ENCODE measurements at places on chromosomes 4 and X.

- DNase-seq = no peak
These were observed 537.9 kb upstream of the LCORL start for GRCh38 chr4:18559492-18559891.

DNA sequence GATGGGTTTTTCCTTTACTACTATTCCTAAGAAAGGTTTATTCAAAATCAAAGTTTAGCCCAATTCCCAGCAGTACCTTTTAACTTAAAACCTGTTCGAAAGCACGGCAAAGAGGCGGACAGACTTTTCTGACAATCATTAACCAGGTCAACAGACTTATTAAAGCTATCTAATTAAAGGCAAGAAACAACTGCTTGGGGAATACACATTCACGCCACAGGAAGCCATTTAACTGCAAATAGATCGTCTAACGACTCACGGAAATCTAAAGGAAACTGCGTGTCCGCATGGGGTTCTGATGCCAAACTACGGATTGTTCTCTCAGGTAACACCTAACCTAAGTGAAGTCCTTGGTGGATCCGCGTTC is 663 bp upstream of the USP53 start:
- no peak for DNase-seq

DNA sequence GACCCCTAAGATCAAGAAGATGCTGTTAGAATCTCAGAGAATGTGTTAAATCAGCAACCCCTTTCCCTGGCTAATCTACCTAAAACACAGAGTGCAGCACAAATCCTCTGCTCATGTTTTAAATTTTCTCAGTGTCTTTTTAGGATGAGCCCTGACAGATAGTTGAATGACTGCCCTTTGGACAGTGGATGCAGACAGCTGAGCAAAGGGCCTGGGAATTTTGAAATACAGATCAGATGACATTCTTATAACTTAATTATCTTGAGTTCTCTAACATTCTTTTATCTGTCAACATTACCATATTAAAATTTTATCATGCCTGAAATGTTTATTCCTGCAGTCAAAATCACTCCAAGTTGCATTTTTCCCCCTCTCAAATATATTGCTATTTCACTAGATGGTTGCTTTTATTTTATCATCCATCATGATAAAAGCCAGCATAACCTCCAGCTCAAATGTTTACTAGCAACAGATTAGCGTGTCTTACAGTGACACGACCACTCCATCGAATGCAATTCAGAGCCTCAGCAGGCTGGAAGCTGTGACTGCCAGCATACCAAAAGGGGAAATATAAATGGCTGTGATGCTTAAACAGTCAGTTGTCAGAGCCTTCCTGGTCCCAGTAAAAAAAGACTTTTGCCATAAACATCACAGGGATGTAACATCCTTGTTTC is 22.8 kb upstream of the ARHGAP24 start:
- DNase-seq = no peak

DNA sequence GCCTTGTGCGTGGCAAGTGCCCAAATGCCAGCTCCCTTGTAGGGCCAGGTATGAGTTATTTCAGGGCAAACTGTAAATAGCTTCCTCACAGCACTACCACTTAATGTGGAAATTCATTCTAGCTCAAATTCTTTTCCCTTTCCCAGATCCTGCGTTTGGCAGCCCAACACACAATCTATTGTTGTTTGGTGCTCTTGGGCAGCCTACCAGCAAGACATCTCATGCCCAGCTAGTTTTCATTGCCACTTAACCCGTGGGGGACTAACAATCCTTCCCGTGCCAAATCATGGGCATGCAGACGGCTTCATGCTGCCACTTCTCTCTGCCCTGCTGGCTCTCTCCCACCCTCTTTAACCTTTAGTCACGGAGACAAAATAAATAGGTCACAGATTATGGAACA is 454.2 kb downstream of the GRIA2 start:
- DNase-seq = no peak

DNA sequence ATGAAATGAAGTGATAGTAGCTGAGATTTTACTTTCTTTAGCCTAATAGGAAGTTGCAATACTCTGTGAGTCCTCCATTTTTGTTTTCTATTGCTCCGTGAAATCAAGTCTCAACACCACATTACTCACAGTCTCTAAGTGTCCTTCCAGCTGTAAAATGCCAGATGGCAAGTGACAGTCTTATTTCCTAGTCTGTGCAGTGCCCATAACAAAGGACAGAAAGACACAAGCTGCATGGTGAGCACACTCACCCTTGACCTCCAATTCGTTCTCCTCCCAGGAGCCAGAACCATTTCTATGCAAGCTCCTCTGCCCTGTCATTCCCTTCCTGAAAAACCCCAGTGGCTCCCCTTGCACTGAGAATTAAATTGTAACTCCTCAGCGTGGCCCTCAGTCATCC is 101.6 kb downstream of the PARM1 start:
- DNase-seq = no peak

DNA sequence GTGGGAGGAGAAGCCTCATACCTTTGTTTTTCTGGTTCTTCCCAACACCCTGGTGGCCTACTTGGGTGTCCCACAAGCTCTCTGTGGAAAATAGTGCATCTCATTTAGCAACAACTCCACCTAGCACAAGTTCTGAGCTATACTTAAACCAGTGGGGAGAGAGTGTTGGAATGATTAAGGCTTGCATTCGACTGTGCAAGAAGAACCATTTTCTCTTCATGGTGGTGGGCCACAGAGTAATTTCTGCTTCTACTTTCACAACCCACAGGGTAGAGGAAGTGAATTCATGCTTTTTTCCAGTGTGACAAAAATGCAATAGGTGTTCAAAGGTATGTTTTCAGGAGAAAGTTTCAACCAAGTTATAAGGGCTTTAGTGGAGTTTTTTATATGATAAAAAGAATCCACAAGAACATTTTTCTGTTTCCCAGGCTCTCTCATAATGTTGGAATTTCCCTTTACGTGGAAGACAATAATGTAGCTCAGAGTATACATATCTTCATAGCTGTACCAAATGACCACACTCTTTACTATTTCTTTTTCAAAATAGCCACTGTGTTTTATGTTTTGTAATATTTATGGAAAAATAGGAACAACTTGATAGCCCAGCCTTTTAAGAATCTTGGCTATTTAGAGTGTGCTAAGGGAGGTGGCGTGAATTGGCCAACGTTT is 80.3 kb upstream of the HHIP start:
- DNase-seq = no peak
